Stomach (tissue), 19 donors: ENCODE measurements at places on chromosomes 2 and 18. TPM values are rescaled to one million over a fixed set of nuclear protein-coding genes. Genes with fewer than 3 reads are reported as not detected.
A peak's percentile ranks its signal among the peaks of the same experiment; 100 is the strongest.

Gene C2orf42
- total RNA-seq, result 2.6 TPM

Gene CAPN14
- total RNA-seq, result not detected

Gene KCNE4
- total RNA-seq, result 0.58 TPM

Gene CASP10
- 16.5 TPM for total RNA-seq

Gene LONRF2
- 15.4 TPM for total RNA-seq

Gene KIAA2012
- not detected for total RNA-seq

Gene OR6B2
- not detected for total RNA-seq

Gene DYNAP
- not detected for total RNA-seq

Gene RGPD4
- not detected for total RNA-seq

- no peak overlapping the region for H3K4me3 ChIP-seq
- no peak for DNase-seq
- H3K36me3 ChIP-seq, result peaks cover 8% of the 10 kb centered on the region
Observed at GRCh38 chr2:159155791-159156190, 130.7 kb downstream of the WDSUB1 start.

DNA sequence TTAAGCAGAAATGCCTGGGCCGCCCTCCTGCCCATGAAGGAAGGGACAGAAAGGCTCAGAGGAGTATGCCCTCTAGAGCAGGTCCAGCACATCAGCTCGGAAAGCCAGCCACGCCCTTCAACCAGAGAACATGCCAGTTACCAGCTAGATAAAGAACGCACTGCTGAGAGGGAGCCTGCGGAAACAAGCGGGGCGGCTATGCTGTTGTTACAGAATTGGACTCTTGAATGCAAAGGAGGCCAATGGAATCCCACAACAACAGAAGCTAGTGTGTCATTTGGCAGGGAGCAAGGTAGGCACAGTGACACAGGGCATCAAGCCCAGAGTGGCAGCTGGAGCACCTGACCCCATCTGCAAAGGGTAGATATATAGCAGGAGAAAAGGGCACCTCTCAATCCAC is 242.9 kb upstream of the ID2 start:
- peaks cover 23% of the 10 kb centered on the region for H3K4me1 ChIP-seq
- H3K36me3 ChIP-seq, result no peaks in the 10 kb centered on the region
- no peak overlapping the region for H3K4me3 ChIP-seq
- H3K27ac ChIP-seq, result no peak overlapping the region
- DNase-seq, result no peak

DNA sequence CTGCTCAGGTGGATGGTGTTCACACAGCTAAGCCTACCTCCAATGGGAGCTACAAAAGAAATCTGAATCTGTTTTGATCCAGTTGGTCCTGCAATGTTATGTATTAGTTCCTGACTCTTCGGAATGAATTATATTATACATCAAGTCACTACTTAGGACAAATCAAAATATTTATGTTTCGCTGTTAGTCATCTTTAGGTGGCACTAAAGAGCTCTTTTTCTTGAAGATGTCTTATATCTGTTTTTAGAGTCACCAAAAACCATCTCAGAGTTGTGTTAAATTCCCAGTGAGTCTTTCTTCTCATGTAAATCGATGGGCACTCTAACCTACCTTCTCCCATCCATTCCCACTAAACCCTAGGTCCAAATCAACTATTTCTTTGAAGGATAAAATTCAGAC is 2.2 kb downstream of the DNER start:
- no peak for DNase-seq
- H3K4me3 ChIP-seq, result no peak overlapping the region
- H3K27me3 ChIP-seq, result peaks cover 92% of the 10 kb centered on the region
- H3K27ac ChIP-seq, result no peak overlapping the region
- peaks cover 19% of the 10 kb centered on the region for H3K4me1 ChIP-seq

- H3K4me1 ChIP-seq, result no peaks in the 10 kb centered on the region
- no peaks in the 10 kb centered on the region for H3K27me3 ChIP-seq
- no peaks in the 10 kb centered on the region for H3K36me3 ChIP-seq
- H3K27ac ChIP-seq, result no peak overlapping the region
- DNase-seq, result no peak
Observed at GRCh38 chr2:2271469-2271941, 59.6 kb downstream of the MYT1L start.

- H3K4me3 ChIP-seq, result no peak overlapping the region
- H3K4me1 ChIP-seq, result peaks cover 1% of the 10 kb centered on the region
- H3K27ac ChIP-seq, result no peak overlapping the region
- H3K36me3 ChIP-seq, result peaks cover 100% of the 10 kb centered on the region
- H3K27me3 ChIP-seq, result no peaks in the 10 kb centered on the region
Observed at GRCh38 chr2:197399887-197400540, 34.8 kb downstream of the SF3B1 start.

GRCh38 chr2:214995926-214996670 is 142.3 kb downstream of the ABCA12 start:
- no peaks in the 10 kb centered on the region for H3K36me3 ChIP-seq
- DNase-seq, result no peak
- H3K4me1 ChIP-seq, result no peaks in the 10 kb centered on the region
- no peak overlapping the region for H3K4me3 ChIP-seq

- no peaks in the 10 kb centered on the region for H3K36me3 ChIP-seq
- no peak overlapping the region for H3K4me3 ChIP-seq
- H3K27ac ChIP-seq, result no peak overlapping the region
- H3K27me3 ChIP-seq, result no peaks in the 10 kb centered on the region
- no peaks in the 10 kb centered on the region for H3K4me1 ChIP-seq
- no peak for DNase-seq
Observed at GRCh38 chr2:177172034-177172880, 40.3 kb upstream of the HNRNPA3 start.

DNA sequence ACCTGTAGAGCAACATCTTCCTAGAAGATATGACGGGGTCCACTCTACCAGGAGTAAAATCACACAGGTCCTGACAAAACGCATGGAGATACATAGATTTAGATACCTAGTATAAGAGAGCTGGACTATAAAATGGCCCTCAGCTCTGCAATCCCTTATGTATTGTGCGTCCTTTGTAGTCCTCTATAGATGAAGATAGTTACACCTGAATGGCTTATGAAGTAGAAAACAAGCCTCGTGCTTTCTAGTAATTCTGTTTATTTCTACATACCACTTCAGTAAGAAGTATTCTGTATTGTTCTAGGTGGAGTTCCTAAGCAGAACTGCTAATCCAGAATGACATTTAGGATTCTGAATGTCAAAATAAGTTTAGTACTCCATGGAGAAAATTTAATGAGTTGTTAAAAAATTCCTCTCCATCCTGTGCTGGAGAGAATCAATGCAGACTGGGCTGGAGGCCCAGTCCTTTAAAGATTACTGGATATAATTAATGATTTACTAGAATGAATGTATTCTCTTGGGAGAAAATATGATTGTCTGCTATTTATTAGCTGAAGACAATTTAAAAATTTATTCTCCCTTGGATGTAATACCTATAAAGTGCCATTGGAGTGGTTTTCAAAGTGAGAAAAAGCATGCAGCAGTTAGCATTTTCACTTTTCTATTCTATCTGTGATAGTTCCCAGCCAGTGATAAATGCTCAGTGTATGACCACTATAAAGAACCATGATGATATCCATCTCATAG is 147.3 kb upstream of the UNC80 start:
- no peaks in the 10 kb centered on the region for H3K4me1 ChIP-seq
- H3K36me3 ChIP-seq, result no peaks in the 10 kb centered on the region
- H3K4me3 ChIP-seq, result no peak overlapping the region
- no peak overlapping the region for H3K27ac ChIP-seq
- DNase-seq, result no peak

DNA sequence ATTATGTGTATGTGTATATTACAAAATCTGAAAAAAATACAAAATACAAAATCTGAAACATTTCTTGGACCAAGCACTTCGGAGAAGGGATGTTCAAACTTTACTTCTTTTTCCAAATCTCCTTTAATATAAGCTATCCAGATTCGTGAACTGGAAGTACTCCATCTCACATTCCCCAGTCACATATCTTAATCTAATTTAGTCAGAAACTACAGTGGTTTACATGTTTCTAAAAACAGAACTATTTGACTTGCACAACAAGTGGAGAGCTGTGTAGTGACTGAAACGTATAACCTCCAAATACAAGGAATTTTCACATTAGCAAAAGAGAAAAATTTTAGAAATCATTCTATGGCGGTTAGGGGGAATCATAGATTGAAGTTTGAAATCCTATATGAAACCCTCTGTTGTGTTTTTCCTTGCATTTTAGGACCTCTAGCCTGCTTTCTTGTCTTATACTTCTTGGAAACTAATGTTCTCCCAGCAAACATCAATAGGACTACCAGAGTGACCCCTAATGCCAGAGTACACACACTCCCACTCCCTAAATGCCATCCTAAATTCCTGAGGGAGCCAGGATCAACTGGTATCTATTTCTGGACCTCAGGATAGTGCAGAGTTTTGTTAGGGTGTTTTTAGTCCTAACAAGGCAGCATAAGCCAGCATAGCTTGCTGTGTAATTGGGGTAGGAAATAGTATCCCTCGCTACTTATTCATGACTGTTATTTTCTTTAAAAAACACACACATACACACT is 30.2 kb upstream of the ROCK1 start:
- peaks cover 4% of the 10 kb centered on the region for H3K4me1 ChIP-seq
- no peaks in the 10 kb centered on the region for H3K27me3 ChIP-seq
- no peak overlapping the region for H3K4me3 ChIP-seq

DNA sequence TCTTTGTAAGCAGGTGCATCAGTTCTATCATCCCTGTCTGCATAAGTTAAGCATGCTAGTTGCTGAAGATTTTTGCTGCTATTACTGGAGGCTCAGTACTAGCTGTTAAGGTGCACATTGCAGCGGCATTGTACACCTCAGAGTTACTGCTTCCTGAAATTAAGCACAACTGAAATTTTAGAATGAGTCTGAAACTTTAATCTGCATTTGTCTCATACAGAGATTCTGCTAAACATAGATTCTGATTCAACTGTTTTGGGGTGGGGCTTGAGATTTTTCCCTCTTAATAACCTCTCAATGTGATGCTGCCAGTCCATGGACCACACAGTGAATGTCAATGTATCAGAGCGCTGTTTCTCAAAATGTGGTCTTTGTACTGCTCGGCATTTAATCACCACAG is 585.7 kb upstream of the GCFC2 start:
- no peaks in the 10 kb centered on the region for H3K36me3 ChIP-seq
- H3K4me1 ChIP-seq, result no peaks in the 10 kb centered on the region
- no peak for DNase-seq
- no peaks in the 10 kb centered on the region for H3K27me3 ChIP-seq
- no peak overlapping the region for H3K4me3 ChIP-seq

DNA sequence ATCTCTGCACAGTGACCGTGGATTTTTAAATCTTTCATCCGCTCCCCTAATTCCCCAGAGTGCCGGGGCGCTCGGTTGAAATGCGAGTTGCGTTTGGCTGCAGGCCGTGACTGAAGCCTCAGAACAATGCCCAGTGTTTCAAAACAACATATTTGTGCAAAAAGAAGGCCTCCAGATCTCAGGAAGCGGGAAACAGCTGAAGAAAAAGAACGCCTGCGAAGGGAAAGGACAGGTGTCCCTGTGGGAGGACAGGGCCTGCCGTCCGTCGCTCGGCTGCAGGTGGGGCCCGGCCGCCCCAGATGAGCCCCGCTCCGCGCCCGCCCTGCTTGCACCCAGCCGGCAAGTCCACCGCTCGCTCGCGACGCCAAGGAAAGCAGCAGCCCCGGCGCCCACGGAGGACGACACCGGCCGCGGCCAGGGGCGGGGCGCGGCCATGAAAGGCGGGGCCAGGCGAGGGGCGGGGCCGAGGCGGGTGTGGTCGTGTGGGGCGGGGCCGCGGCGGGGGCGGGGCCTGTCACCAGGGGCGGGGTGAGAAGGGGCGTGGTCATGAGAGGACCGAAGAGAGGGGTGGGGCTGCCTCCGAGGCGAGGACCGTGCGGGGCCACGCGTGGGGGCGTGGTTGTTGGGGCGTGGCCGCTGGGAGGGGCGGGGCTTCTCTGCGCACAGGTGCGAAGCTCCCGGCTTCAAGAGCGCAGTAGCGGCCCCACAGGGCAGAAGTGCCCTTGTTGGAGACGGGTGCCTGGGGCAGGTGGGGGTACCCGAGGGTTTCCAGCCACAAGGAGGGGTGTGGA is 17.6 kb upstream of the BOK start:
- H3K36me3 ChIP-seq, result no peaks in the 10 kb centered on the region
- H3K4me1 ChIP-seq, result peaks cover 21% of the 10 kb centered on the region
- peak overlapping the region; percentile 44 for H3K4me3 ChIP-seq
- H3K27me3 ChIP-seq, result peaks cover 7% of the 10 kb centered on the region
- H3K27ac ChIP-seq, result peak overlapping the region; percentile 13

- H3K27ac ChIP-seq, result no peak overlapping the region
- no peaks in the 10 kb centered on the region for H3K36me3 ChIP-seq
- no peak for DNase-seq
- H3K4me1 ChIP-seq, result peaks cover 7% of the 10 kb centered on the region
- H3K27me3 ChIP-seq, result no peaks in the 10 kb centered on the region
Observed at GRCh38 chr18:42296192-42296591, 341.2 kb downstream of the PIK3C3 start.

DNA sequence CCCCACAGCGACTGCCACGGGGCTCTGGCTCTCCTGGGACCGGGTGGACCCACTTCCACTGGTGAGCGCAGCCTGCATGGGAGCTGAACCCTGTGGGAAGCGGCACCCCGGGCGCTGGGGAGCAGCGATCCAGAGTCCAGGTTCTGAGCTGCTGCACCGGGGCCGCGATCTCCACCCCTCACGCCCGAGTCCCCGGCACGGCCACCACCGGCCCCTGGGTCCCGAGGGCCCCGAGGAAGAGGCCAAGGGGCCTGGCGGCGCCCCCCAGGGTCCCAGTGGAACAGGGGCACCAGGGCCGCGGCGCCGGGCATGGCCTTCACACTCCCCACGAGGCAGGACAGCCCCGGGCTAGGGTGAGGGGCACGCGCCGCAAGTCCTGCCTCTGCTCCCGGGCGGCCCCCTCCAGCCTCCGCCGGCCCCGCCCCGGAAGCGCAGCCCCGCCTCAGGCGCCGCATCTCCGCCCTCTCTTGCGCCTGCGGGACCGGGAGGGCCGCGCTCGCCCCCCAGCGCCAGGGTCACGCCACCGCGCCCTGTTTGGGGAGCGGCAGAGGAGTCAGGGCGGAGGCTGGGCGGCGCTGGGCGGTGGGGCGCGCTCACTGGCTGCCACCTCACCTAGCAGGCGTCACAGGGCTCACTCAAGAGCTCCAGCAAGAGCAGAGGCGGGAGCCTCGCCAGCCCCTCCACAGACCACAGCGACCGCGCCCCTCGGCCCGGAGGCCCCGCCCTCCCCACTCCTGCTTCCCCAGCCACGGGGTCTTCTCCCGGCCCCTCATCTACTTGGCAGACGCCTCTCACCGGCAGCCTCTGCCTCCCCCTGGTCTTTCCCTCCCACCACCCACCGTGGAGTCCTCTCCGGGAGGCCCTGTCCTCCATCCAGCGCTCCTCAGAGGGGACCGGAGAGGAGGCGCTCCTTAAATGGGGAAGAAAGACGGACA is 26.8 kb downstream of the THAP4 start:
- H3K4me1 ChIP-seq, result peaks cover 26% of the 10 kb centered on the region
- peak; percentile 90 for DNase-seq
- peak overlapping the region; percentile 74 for H3K27ac ChIP-seq
- peaks cover 9% of the 10 kb centered on the region for H3K36me3 ChIP-seq
- peak overlapping the region; percentile 54 for H3K4me3 ChIP-seq
- H3K27me3 ChIP-seq, result no peaks in the 10 kb centered on the region

- H3K27ac ChIP-seq, result no peak overlapping the region
- no peaks in the 10 kb centered on the region for H3K4me1 ChIP-seq
- H3K27me3 ChIP-seq, result no peaks in the 10 kb centered on the region
Observed at GRCh38 chr2:158620656-158621055, 163.9 kb downstream of the PKP4 start.
